ENCODE measurements at places on chromosomes 2 and 18. TPM values are rescaled to one million over a fixed set of nuclear protein-coding genes. Genes with fewer than 3 reads are reported as not detected.

GPR35 gene
- total RNA-seq: 0.82 TPM

THSD7B gene
- total RNA-seq: 0.14 TPM

CFAP65 gene
- total RNA-seq: 0.27 TPM

ATP8B1 gene
- 6.9 TPM for total RNA-seq

GAREM1 gene
- 9.0 TPM for total RNA-seq

PID1 gene
- 13.6 TPM for total RNA-seq

GALNT13 gene
- total RNA-seq: 2.0 TPM
